ENCODE measurements at places on chromosomes 7 and 10. TPM values are rescaled to one million over a fixed set of nuclear protein-coding genes. Genes with fewer than 3 reads are reported as not detected.

CCL24 gene
- not detected for polyA plus RNA-seq

UPK3B gene
- 0.26 TPM for polyA plus RNA-seq

LIPK gene
- polyA plus RNA-seq: not detected

TUBB8 gene
- polyA plus RNA-seq: not detected

NACAD gene
- polyA plus RNA-seq: 4.5 TPM

All from hindlimb muscle (tissue), 1 donor.